ENCODE measurements at places on chromosomes 1 and 21.

DNA sequence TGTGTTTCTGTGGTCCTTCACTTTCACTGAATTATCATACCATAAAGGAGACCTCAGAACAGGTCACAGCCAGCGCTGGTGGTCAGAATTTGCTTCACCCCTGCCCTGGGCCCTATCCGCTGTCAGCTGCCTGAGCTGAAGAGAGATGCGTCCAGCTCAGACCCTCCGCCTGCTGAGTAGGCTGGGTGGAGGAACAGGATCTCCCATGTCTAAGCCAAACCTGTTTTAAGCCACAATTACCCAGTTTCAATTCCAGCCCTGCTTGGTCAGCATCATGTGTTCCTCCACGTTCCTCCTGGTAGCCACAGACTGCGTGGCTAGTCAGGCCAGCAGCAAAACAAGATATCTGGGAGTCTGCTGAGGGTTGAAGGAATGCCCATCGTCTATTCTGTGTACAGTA lies 13.5 kb upstream of the BGLAP start:
- no peak for DNase-seq

- DNase-seq = no peak
Observed at GRCh38 chr1:210866532-210866931, 267.4 kb downstream of the KCNH1 start.

GRCh38 chr1:237887542-237887941 lies 3.2 kb downstream of the ZP4 start:
- no peak for DNase-seq

- DNase-seq = no peak
Observed at GRCh38 chr1:228898582-228898992, 163.3 kb downstream of the RHOU start.

DNA sequence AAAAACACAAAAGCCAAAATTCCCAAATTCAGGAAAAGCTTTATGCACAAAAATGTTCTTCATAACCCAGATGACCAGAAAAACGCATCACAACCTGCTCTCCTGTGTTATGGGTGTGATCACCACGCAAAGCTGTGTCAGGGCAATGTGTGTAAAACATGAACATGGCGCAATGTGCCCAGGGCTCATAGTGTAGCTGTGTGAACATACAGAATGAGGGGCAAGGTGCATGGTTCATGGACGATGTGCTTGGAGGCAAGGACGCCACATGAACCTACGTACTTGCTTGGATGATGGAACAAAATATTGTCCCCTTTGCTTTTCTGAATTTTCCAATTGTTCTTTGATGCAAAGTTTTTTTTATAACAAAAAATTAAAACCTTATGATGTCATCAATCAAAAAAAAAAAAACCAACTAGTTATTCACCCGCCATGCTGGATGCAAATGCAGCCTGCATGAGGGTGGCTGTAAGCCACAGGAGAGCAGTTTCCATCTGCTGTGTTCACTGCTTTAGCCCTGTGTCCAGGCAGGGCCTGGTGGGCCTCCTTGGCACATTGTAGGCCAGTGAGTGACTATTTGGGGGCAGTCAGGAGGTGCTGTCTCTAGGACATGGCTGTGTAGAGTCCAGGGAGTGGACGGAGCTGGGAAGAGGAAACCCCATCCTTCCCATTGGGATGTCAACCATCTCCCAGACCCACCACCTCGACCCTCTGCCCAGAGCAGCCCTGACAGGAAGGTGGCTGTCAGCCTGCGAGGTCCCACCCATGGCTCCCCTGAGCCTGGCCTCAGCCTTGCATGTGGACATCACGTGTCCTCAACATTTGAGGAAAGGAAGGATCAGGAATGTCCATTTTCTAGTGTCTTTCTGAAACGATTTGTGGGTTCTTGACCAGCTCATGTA lies 13.6 kb downstream of the KRTAP10-1 start:
- no peak for DNase-seq

GRCh38 chr1:178530037-178530402 lies 17.1 kb downstream of the TEX35 start:
- DNase-seq = no peak

Data from fibroblast of skin of left quadriceps (primary cell).